ENCODE measurements at places on chromosomes 7 and 10.

- peak; percentile 45 for DNase-seq
Measured at GRCh38 chr10:12720217-12720981, 281.1 kb downstream of the CCDC3 start.

DNA sequence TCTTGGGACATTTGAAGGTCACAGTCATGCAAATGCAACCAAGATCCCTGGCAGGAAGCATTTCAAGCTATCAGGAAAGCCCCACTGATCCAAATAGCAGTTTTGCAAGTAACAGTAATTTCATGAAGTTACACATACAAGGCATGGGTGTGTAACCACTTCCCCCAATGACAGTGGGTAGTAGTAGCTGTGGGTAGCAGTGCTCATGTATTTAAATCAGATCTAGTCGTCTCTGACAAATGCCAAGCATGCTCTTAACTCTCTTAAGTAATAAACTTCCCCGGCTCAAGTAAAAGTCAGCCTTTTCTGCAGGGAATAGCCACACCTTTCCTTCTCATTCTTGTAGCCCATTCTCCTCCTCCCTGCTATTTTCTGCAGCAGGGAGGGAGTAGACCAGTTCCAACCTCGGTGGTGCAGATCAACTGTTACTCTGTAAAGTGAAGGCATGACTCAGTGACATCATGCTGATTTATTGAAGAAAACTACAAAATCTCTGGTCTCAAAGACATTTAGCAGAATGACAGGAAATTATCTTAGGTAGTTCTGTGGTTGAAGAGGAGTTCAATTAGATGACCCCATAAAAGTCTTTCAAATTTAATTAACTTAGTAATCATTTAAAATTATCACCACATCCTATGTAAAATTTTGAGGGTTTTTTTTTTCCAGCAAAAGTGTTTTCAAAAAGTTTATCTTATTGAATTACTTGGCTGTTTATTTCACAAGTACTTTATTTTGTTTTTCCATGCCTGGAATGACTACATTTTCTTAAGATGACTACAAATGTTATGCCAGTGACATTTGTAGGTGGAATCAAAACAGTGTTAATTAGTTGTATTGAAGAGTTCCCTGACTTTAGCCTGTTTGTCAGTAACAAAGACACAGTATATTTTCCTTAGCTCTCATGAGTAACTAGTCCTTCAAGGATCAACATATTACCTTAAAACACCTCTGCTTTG lies 568.3 kb downstream of the INHBA start:
- peak; percentile 19 for DNase-seq

GRCh38 chr10:123912466-123912865 lies 20.9 kb upstream of the CPXM2 start:
- DNase-seq, result no peak

DNA sequence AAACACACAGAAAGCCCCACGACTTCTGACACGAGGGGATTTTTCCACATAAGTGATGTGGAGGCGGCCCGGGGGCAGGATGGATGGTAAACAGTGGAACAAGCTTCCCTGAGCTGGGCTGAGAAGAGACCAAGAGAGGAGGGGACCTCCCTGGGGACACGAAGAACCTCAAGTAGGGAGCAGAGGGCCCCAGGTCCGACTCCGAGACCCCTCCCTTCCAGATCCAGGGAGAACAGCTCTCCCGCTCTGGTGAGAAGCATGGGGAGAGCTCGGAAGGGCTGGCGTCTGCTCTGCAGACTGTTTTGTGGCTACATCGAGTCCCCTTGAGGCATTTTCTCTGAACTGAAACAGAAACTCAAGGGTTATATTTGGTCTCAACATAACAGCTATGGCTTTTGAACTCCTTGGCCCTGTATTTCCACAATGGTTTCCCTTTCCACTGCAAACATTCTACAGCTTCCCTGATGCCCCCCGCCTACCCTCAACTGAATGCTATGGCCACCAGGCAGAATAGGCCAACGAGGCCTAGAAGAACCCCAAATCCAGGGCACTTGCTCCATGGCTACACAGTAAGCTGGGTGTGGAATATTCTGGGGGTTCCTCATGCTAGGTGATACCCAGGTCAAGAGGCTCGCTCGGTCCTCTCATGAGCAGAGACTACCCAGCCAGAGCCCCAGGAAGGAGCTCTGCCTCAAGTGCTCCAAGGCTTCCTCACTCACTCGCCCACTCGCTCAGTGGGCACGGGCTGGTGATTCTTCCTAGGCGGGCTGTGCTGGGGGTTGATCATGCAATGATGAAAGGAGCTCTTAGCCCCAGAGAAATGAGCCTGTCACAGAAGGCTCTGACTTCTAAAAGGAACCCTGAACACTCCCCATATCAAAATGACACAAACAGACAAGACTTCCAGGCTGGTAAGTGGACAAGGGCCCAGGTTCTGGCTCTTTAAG lies 47.5 kb downstream of the FAM53B start:
- DNase-seq, result peak; percentile 39

DNA sequence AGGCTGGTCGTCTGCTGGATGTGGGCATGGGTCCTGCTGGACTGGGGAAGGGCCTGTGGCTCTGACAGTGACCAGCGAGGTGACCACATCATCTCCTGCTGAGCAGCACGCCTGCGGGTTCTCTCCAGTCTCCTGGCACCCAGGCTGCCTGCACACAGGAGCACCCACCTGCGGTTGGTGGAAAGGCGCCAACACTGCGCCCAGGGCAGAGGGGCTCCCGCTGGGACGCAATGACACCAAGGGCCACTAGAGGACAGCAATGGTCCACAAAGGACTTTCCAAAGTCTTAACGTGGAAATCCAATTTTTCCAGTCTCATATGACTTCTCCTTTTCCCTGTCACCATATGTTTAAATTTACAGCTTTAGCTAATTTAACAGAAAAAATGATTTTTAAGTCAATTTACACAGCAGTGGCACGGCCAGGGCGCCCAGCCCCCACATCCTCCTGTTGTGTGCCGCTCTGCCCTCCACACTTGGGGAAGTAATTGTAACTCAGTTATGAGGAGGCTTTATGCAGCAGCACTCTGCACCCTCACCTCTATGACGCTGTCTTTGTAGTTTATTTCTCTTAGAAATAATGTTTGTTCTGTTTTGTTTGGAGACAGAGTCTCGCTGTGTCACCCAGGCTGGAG lies 38.1 kb downstream of the CFAP46 start:
- peak; percentile 43 for DNase-seq

GRCh38 chr7:75849573-75849972 lies 29.3 kb upstream of the RHBDD2 start:
- no peak for DNase-seq

DNA sequence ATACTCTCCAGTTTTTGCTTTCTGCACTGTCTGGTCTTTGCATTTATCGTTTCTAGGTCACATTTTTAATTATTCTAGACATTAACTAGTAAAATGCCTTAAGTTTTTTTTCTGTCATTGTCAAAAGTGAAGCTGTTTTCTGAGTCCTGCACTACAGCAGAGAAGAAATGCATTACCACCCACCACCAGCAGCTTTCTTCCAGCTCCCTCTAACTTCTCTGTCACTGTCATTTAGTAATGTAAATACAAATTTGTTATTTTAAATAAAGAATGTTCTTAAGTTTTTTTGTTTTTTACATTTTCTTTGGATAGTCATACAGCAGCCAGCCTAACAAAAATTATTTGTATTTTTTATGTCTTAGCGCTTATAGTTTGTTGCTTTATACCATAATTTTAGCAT lies 18.8 kb downstream of the PTPRZ1 start:
- no peak for DNase-seq

- no peak for DNase-seq
Measured at GRCh38 chr10:102335184-102335583, 60.3 kb upstream of the NFKB2 start.

DNA sequence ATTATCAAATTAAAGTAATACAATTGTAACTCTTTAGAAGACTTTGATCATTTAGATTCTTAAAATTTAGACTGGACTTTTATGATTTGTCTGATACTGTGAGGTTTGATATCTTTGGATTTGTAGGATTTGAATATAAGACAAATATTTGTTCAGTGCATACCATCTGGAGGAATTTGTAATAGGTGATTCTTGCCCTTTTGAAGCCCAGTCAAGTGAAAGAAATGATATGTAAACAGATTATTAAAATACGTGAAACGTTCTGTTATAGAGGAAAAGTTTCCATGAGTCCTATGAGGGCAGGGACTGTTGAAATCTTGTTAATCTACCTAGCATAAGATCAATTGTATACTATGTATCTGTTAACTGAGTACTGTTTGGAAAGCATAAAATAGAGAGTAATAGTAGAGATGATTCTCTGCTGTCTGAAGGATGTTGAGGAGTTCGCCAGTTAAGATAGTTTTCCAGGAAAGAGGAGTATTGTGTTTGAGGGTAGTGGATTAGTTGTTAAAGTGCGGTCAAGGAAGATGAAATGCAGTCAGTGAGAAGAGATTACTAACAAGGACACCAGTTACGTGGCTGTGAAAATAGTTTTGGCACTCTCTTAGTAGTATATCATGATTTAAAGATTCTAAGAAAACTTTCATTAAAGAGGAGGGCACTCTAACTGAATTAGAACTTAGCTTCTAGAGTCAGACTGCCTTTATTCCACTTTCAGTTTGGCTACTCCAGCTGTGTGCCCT lies 14.4 kb downstream of the PDCD4 start:
- no peak for DNase-seq

- DNase-seq, result no peak
Measured at GRCh38 chr7:15581352-15581951, 19.6 kb upstream of the AGMO start.

DNA sequence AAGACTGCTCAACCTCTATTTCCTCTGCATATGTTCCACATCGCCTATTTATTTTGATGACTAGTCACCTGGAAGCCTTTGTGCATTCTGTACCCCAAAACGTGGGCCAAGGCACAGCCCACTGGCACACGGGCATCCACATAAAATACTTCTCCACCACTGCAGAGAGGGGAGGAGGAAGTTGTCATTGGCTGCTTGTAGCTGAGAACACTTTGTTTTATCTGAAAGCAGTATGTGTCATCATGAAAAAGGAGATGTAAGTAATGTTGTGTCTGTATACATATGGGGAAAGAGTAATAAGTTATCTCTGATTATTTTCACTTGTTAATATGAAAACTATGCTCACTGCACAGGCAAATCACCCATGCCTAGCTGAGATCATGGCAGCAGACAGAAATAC lies 48.2 kb upstream of the AMPH start:
- peak; percentile 21 for DNase-seq

GRCh38 chr10:13960603-13961002 lies 370.1 kb downstream of the FRMD4A start:
- DNase-seq, result no peak

- DNase-seq, result no peak
Measured at GRCh38 chr7:152869041-152869676, 109.6 kb downstream of the ACTR3B start.

- peak; percentile 8 for DNase-seq
Measured at GRCh38 chr7:66557214-66558200, 71.2 kb upstream of the KCTD7 start.

Measured in MV-4-11 (cell line).